ENCODE measurements at places on chromosomes 2 and 18. TPM values are rescaled to one million over a fixed set of nuclear protein-coding genes. Genes with fewer than 3 reads are reported as not detected.

DNA sequence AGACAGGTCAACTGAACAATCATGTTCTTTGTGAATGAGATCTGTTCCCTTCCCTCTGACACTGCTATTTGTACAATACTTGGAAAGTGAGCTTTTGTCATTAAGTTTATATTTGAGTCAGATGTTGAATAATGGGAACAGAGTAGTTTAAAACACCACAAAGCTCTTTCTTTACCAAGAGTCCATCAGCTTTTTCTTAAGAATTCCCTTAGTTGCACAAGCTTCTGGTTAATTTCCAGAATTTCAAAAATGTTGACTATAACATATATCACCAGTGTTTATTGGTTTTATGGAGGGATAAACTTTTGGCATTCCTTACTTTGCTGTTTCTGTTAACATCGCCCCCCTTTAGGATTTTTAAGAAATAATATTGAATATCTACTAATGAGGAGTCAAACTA is 403.7 kb downstream of the CCDC85A start:
- DNase-seq, result no peak

- DNase-seq, result peak; percentile 45
Observed at GRCh38 chr2:10385933-10386773, 62.0 kb downstream of the ODC1 start.

DNA sequence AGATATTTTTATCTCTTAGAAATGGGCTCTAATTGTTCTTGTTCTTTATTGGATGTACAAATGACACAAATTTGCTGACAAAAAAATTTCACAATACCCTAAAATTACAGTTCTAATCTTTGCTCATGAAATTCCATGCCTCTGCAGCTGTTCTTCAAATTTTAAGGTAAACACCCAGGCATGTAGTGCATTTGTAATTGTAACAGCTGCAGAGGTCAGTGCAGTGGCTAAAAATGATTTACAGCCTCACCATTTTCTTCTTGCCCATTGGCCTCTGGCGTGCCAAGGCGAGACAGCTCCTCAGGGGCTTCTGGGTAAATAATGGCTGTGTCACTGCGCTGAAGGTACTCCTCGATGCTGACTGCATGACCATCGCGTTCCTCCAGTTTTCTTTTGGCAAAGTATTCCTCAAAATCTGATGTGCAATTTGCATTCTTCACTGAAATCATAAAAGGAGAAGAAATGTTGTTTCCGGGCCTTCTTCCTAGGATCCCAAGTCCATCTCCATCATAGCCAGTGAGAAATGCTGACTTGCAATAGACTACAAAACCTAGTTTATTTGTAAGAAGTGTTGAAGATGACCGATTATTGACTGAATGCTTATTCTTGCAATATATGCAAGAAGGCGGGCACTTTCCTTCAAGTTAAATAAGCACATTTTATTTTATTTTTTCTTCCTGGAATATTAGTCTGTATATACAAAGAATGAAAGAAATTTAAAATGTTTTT is 115.2 kb downstream of the ZEB2 start:
- DNase-seq, result no peak

GRCh38 chr2:203431391-203432185 is 103.4 kb downstream of the ABI2 start:
- no peak for DNase-seq

GRCh38 chr2:27133195-27133875 is 1.1 kb downstream of the PREB start:
- DNase-seq, result no peak

DNA sequence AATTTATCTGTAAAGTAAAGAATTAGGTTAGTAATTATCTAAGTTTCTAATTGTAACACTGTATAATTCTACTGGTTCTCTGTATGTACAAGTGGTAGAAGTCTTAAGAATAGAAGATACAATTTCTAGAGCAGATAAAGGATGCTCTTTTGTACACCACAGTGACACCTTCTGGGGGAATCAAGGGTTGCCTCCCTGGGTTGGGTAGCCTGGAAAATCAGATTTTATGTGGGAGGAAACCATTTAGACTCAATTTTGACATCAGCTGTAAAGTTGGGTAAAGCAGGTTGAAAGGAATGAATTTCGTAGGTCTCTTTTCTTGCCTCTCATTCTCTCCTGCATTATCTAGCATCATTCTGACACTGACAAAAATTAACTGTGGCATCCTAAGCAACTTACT is 354.8 kb downstream of the DCC start:
- no peak for DNase-seq

DNA sequence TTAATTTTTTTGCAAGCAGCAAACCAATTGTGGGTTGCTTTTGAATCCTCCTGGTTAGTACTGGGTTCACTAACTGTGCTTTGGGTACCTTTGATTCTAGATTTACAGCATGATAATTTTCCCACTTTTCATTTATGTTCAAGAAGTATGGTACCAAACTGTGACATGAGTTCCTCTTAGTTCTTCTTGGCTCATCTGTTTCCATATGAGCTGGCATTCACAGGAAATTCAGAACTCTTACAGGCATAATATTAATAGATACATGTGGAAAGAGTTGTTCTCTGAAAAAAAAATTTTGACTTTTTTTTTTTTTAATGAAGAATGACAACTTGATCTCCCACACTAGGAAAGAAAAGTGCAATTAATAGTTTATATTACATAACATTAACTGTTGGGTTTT is 59.4 kb downstream of the FMNL2 start:
- DNase-seq, result no peak

DNA sequence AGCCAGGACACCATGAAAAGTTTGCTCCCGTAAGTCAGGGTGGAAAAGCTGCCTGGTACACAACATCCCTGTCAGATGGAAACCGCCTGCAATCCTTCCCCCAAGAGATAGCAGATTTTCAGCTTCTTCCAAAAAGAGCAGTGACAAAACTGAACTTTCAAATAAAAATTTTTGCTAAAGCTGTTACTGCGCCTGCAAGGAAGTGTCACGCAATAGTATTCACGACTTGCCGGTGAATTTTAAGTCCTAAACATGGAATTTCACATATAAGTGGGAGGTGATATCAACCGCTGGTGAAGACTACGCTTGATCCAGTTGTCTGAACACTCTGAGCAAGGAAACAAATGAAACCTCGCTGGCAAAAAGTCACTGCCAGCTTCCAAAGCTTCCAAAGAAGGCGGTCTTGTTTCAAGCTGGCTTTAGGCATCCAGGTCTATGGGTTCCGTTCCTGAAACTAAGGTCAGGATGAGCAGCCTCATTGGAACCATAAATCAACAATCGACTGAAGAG is 2.8 kb downstream of the COL6A3 start:
- no peak for DNase-seq

DNA sequence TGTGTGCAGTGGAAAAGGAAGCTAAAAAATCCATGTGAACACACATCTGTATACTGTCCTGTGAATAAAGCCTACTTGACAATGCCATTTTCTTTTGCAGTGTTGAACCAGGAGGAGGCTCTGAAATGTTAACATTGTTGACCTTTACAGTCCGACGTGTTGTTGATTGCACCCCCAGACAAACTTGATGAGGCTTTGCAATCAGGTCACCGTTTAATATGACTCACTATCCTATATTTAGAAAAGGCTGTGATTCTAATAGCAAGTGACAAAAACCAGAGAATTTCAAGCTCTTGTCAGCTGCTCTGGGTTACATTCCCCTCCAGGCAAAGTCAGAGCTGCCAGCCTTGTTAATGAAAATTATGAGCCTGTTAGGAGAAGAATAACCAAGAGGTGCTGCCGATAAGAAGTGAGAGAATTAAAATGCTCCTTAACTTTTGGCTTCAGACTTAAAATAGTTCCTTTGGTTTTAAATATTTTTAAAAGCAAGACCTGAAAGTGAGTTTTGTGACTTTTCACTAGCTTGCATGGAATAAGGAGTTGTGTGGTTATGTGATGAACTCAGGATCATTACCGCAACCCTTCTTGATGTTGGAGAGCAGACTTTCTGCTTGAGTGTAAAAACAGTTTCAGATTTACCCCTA is 162.1 kb downstream of the QPCT start:
- peak; percentile 5 for DNase-seq

Gene FLACC1
- total RNA-seq, result 0.13 TPM

Gene DTNA
- 1.9 TPM for total RNA-seq

Gene TUBB8B
- total RNA-seq, result not detected

Gene MGAT5
- total RNA-seq, result 83.6 TPM

Gene NHEJ1
- total RNA-seq, result 16.3 TPM

Gene IL1F10
- total RNA-seq, result not detected

Gene COL4A4
- total RNA-seq, result not detected
